ENCODE measurements at places on chromosomes 2 and 18.

DNA sequence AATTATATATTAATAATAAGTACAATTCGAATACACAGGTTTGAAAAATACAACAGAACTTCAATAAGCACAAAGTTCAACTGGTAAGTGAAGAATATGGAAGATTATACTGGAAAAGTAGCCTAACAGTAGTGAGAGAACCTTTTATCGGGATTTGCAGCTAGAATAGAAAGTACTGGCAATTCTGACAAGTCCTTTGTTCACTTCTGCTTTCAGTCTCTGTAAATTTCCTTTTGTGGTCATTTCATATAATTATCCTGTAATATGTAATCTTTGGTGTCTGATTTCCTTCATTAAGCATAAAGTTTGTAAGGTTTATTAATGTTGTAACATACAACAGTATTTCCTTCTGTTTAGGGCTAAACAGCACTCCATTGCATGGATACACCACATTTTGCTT is 67.2 kb downstream of the CUL3 start:
- no peak for DNase-seq

DNA sequence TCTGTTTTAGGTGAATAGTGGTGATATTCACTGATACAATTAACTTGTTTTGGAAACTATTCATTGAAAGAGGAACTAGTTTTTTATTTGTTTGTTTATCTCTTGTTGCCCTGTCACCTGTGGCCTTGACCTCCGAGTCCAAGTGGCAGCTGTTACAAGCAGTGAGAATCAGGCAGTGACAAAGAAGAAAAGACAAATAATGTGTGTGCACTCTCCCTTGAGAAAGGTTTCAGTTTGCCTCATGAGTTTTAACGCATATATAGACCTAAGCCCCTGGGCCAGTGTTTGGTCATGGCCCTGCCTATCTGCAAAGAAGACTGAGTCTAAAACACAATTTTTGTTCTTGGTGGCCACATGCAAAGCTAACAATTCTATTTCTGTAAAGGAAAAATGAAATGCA is 15.3 kb downstream of the KYNU start:
- no peak for DNase-seq

GRCh38 chr2:201900362-201900761 is 94.0 kb downstream of the CDK15 start:
- DNase-seq = no peak

GRCh38 chr2:105875241-105875640 is 130.5 kb downstream of the NCK2 start:
- DNase-seq = peak; percentile 12

DNA sequence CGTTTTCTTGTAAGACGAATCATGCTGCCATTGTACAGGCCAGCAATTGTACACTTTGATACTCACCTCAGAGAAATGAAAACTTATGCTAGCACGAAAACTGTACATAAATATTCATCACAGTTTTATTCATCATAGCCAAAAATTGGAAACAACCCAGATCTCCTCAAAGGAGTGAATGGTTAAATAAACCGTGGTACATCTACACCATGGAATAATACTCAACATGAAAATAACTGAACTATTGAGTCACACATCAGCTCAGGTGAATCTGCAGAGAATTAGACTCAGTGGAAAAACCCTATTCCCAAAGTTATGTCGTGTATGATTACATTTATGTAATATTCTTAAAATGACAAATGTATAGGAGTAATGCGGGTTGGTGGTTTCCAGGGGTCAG is 251.0 kb upstream of the HDAC4 start:
- DNase-seq = no peak

GRCh38 chr18:10688766-10689165 is 162.9 kb downstream of the NAPG start:
- no peak for DNase-seq

DNA sequence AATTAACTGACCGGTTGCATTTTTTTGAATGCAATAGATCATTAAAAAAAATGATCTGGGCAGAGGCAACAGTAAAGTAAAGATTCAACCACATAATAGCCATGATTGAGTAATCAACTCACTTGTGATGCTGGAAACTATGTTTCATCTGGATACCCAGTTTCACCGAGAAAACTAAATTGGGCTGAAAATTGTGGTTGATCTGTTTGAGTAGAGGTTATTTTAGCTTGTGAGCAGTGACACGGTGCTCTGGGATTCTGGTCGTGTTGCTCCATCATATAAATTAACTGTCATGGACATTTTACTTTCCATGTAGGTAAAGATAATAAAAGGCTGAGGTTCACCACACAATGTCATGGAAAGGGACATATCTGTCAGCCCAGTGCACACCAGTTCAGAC is 58.7 kb downstream of the CD226 start:
- no peak for DNase-seq

DNA sequence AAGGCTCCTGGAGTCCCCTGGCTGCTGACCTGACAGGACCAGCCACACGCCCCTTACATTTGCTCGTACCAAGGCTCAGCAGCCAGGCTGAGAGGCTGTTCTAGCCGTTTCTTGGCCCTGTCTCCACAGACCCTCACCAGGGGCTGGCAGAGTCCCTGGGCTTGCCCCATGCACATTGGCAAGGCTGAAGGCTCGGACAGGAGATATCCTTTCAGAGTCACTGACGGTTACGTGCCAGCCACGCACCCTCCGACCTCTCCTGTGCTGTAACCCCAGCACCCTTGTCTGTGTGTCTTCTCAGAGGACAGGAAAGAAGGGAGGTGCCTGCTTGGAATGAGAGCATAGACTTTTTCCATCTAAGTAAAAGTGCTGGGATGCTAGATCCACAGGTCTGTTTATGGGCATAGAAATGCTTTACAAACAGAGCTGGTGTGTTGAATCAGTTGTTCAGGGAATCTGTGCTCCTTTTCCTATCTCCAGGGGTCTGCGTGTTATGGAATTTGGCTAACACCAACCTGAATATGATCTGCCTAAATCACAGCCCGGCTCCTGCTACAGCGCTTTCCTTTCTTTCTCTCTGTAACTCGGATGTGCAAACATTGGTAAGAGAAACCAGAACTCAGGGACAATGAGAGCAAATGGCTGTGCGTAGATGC is 41.0 kb downstream of the COPS8 start:
- no peak for DNase-seq

DNA sequence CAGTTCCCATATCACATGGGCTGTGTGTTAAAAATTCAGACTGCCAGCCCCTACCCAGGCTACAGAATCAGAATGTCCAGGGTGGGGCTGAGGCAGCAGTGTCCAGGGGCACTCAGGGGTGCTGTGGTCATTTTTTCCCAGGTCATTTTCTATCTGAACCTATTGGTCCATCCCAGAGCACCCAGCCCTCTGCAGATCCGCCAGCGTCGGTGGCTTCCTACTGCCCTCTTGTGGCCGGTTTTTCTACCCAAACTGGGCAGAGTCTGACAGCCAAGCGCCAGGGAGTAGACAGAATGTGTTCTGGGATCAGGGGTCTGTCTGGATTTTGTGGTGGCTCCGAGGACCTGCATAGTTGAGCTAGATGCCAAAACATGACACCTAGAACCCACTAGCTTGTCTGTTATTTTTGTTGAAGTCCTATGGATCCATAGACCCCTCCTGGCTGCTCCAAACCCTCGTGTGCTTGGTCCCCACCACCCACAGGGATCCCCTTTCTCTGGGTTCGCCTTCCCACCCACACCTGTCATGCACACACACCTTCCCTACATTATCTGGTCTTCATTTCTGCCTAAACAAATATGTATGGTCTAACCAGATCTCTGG is 34.1 kb upstream of the RMDN2 start:
- DNase-seq = peak; percentile 61

DNA sequence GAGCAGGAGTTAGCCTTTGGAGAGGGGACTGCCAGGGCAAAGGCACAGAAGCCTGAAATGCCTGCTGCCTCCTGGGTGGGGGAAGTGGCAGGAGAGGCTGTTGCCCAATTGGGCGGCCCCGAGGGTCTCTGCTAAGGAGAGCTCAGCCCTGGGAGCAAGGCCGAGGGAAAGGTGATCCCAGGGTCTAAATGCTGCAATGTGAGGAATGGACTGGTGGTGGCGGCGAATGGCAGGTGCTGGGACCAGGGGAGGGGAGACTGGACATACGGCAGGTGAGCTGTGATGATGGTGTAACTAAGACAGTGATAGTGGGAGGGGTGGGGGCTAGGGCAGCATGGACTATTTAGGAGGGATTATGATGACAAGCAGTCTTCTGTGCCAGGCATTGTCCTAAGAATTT is 104.0 kb downstream of the DYSF start:
- DNase-seq = no peak

DNA sequence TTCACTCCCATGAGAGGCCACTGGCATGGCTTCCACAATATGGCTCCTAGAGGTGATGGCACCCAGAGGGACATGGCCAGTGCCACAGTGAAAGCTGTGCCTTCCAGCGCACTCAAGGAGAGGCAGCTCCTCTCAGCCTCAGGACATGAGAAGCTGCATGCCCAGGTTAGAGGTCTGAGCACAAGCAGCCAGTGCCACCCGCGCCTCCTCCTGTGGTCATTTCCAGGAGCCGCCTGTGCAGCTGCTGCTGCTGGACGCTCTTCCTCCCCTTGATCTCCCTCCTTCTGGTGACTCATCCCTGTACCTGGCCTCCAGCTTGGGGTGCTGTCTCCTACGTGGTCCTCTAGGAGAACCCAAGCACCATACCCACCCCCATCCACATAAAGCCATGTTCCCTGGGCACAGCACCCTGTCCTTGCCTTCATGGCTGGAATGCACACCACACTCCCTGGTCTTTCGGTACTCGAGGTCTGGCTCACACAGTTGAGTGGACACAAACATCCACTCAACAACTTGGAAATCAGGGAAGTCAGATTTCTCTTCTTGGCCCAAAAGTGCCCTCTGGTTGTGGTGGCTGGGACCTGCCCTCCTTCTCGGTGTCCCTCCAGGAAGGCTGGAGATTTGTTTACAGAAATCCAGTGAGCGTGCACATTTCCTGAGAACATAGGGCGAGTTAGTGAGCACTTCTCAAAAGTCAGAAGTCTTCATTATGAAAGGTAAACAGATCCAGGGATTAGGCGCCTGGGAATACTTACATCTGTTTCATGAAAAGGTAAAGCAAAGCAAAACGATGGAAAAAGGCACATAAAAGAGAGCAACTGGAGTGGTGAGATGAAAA is 96.7 kb downstream of the EIPR1 start:
- DNase-seq = no peak

- no peak for DNase-seq
Measured at GRCh38 chr2:190948671-190949070, 65.3 kb downstream of the STAT1 start.

DNA sequence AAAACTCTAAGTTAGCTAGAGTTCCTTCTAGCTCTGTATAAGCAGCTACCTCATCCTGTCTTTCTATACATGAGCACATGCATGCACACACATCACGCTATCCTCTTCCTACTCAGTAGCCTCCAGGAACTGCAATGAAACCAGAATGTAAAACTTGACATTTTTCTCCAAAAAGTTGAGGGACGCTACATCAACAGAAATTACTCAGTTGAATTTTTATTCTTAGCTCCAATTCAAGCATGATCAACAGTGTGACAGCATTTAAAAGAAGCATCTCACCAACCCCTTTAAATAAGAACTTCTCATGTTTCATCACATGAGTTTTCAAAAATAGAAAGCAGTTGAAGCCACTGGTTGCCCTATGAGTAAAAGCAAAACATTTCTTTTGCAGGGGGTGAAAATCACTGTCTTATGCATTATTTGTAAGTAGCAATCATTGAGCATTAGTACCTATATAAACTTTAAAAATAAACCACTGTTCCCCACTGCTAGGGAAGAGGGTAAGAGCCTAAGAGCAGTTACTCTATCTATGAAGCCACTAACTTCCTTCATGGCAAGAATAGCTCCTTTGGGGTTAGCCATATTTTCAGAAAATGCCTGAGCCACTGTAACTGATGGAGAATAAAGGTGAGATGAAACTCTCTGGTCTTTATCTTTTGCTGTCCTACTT is 77.9 kb upstream of the ARL5A start:
- no peak for DNase-seq

- DNase-seq = no peak
Measured at GRCh38 chr2:56505885-56506284, 322.1 kb downstream of the CCDC85A start.

GRCh38 chr2:20622731-20623130 is 28.2 kb downstream of the HS1BP3 start:
- DNase-seq = no peak

- DNase-seq = no peak
Measured at GRCh38 chr2:232013701-232014353, 52.3 kb downstream of the DIS3L2 start.

DNA sequence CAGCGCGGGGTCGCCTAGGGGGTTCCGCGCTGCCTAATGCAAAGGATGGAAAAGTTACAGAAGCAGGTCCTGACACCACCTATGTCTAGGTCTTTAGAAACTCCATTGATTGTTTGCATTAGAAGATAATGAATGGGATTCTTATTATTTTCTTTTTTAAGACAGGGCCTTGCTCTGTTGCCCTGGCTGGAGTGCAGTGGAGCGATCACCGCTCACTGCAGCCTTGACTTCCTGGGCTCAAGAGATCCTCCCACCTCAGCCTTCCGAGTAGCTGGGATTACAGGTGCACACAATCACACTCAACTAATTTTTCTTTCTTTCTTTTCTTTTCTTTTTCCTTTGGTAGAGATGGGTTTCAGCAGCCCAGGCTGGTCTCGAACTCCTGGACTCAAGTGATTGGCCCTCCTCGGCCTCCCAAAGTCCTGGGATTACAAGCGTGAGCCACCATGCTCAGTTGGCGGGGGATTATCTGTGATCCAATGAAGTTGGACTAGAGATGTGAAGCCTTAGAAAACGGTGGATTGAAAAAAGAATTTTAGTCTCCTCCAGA is 761 bp upstream of the IDH1 start:
- no peak for DNase-seq

GRCh38 chr2:11079136-11079824 is 76.0 kb upstream of the SLC66A3 start:
- DNase-seq = peak; percentile 61

DNA sequence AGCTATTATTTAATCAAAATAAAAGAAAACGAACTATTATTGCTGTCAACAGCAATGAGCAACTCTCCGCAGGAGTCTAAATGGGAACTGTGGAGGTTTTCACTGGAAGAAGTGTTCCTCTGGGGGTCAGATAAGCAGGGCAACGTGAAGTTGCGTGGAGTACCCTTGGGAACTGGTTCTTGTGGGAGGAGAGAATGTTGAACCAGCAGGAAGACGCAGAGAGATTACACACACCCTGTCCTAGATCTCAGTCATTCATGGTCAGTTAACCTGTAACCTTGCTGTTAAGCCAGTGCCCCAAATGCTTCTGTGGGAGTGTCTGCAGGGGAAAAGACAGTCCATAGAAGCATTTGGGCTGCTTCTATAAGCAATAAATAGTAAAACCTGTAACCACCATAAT is 20.4 kb upstream of the CABLES1 start:
- DNase-seq = no peak

DNA sequence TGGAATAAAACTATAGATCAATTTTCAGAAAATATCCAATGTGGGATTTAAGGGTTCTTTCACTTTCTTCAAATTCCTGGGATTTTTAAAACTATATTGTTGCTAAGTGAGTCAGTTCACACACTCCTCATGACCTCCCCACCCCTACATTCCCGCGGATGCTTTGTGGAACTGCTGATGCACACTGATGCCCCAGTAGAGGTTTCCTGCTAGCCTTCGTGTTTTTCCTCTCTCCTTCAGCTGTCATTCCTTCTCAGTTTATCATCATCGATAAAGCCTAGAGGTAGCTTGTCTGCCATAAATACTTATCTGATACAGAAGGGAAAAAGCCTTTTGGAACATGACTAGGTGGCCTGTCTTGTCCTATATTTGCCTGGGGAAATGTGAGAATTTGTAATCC is 67.4 kb upstream of the GALNT5 start:
- no peak for DNase-seq

- DNase-seq = no peak
Measured at GRCh38 chr18:32255570-32255969, 65.7 kb downstream of the MEP1B start.

Measured in COR-L47 (cell line).